ENCODE measurements at places on chromosomes 16 and 17. TPM values are rescaled to one million over a fixed set of nuclear protein-coding genes. Genes with fewer than 3 reads are reported as not detected.

DNA sequence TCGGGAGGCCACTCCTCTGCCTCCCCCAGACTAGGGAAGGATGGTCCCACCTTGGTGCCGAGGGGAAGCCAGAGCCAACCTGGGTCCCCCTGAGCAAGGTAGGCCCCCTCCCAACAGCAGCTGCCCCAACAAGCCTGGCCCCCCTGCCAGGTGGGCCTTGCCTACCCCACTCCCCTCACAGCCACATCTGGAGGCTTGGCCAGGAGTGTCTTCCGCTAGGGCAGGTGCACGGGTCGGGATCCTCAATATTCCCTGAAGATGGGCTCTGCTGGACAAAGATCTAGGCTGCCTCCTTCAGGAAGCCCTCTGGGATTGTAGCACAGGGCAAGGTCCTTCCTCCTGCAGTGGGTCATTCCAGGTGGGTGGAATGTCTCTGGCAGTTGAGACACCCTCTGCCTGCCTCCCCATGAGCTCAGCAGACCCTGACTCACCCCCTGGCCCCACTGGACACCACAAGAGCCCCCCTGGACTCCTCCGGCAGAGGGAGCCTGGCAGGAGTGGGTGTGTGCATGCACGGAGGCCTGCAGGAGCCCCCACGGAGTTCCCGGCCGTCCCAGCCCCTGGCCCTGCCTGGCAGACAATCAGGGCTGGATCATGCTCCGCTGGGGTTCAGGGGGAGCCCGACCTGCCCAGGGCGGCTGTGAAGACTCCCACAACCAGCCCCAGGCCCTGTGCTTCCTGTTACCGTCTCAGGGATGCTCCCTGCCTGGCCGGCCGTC, 435 bp downstream of the C1QTNF8 start:
- no peaks in the 10 kb centered on the region for H3K36me3 ChIP-seq
- no peaks in the 10 kb centered on the region for H3K4me1 ChIP-seq
- no peaks in the 10 kb centered on the region for H3K27me3 ChIP-seq
- H3K27ac ChIP-seq, result no peak overlapping the region

DNA sequence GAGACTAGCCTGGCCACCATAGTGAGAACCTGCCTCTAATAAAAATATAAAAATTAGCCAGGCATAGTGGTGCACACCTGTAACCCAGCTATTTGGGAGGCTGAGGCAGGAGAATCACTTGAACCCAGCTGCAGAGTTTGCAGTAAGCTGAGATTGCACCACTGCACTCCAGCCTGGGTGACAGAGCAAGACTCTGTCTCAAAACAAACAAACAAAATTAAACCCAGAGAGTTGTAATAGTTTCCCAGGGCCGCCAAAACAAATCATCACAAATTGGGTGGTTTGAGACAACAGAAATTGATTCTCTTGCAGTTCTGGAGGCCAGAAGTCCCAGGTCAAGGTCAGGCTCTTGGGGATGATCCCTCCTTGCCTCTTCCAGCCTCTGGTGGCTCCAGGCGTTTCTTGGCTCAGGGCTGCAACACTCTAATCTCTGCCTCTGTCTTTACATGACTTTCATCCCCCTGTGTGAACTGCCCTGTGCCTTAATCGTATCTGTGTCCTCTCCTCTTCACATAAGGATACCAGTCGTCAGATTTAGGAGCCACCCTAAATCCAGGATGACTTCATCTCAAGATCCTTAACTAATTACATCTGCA, 100.3 kb upstream of the NOL11 start:
- no peaks in the 10 kb centered on the region for H3K27me3 ChIP-seq
- DNase-seq, result no peak
- H3K27ac ChIP-seq, result no peak overlapping the region
- H3K36me3 ChIP-seq, result no peaks in the 10 kb centered on the region

- peaks cover 29% of the 10 kb centered on the region for H3K4me1 ChIP-seq
- no peaks in the 10 kb centered on the region for H3K27me3 ChIP-seq
- peak overlapping the region; percentile 25 for H3K27ac ChIP-seq
Measured at GRCh38 chr16:78242239-78242630, 142.8 kb downstream of the WWOX start.

GRCh38 chr17:951325-952132, 28.0 kb downstream of the NXN start:
- no peaks in the 10 kb centered on the region for H3K27me3 ChIP-seq
- H3K36me3 ChIP-seq, result no peaks in the 10 kb centered on the region
- peak; percentile 80 for DNase-seq
- no peak overlapping the region for H3K4me3 ChIP-seq
- peaks cover 25% of the 10 kb centered on the region for H3K4me1 ChIP-seq
- peak overlapping the region; percentile 76 for H3K27ac ChIP-seq

GRCh38 chr17:73519011-73519410, 125.2 kb downstream of the SDK2 start:
- no peaks in the 10 kb centered on the region for H3K27me3 ChIP-seq
- no peaks in the 10 kb centered on the region for H3K36me3 ChIP-seq
- no peak overlapping the region for H3K27ac ChIP-seq
- no peak for DNase-seq
- H3K4me3 ChIP-seq, result no peak overlapping the region

DNA sequence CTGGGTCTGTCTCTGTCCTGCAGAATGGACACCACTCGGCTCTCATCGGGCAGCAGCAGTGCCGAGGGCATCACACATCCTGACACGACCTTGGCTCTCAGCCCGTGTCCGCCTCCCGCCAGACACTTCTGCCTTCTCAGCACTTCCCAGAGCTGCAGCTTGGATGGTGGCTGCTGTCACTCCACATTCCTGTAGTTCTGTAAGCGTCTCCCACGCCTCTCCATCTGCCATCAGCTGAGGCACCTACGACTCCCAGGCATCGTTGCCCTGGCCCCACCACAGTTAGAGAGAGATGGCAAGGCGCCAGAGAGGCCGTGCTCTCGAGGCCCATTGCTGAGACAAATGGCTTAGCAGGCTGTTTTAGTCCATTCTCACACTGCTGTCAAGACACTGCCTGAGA, 195.9 kb upstream of the CHMP6 start:
- no peaks in the 10 kb centered on the region for H3K27me3 ChIP-seq
- no peak overlapping the region for H3K4me3 ChIP-seq
- H3K36me3 ChIP-seq, result no peaks in the 10 kb centered on the region
- H3K4me1 ChIP-seq, result no peaks in the 10 kb centered on the region
- no peak overlapping the region for H3K27ac ChIP-seq

- H3K4me3 ChIP-seq, result no peak overlapping the region
- DNase-seq, result no peak
- peaks cover 50% of the 10 kb centered on the region for H3K36me3 ChIP-seq
- H3K27me3 ChIP-seq, result no peaks in the 10 kb centered on the region
- peaks cover 9% of the 10 kb centered on the region for H3K4me1 ChIP-seq
Measured at GRCh38 chr17:78399028-78399692, 20.7 kb downstream of the PGS1 start.

GRCh38 chr17:47653442-47653841, 3.7 kb downstream of the KPNB1 start:
- DNase-seq, result no peak
- H3K4me1 ChIP-seq, result peaks cover 8% of the 10 kb centered on the region
- no peak overlapping the region for H3K27ac ChIP-seq
- H3K27me3 ChIP-seq, result no peaks in the 10 kb centered on the region
- H3K36me3 ChIP-seq, result peaks cover 52% of the 10 kb centered on the region
- H3K4me3 ChIP-seq, result no peak overlapping the region

GRCh38 chr17:41588126-41588810, 1.6 kb upstream of the KRT14 start:
- no peak overlapping the region for H3K4me3 ChIP-seq
- DNase-seq, result no peak
- no peaks in the 10 kb centered on the region for H3K36me3 ChIP-seq
- H3K27ac ChIP-seq, result no peak overlapping the region
- no peaks in the 10 kb centered on the region for H3K4me1 ChIP-seq

GRCh38 chr16:27202923-27203506, 311 bp upstream of the KDM8 start:
- peak overlapping the region; percentile 96 for H3K27ac ChIP-seq
- H3K4me3 ChIP-seq, result peak overlapping the region; percentile 56
- peak; percentile 91 for DNase-seq
- H3K27me3 ChIP-seq, result no peaks in the 10 kb centered on the region

- peak overlapping the region; percentile 98 for H3K27ac ChIP-seq
- no peaks in the 10 kb centered on the region for H3K36me3 ChIP-seq
- H3K27me3 ChIP-seq, result no peaks in the 10 kb centered on the region
- peak; percentile 80 for DNase-seq
Measured at GRCh38 chr16:4372578-4373355, 1.1 kb downstream of the VASN start.

DNA sequence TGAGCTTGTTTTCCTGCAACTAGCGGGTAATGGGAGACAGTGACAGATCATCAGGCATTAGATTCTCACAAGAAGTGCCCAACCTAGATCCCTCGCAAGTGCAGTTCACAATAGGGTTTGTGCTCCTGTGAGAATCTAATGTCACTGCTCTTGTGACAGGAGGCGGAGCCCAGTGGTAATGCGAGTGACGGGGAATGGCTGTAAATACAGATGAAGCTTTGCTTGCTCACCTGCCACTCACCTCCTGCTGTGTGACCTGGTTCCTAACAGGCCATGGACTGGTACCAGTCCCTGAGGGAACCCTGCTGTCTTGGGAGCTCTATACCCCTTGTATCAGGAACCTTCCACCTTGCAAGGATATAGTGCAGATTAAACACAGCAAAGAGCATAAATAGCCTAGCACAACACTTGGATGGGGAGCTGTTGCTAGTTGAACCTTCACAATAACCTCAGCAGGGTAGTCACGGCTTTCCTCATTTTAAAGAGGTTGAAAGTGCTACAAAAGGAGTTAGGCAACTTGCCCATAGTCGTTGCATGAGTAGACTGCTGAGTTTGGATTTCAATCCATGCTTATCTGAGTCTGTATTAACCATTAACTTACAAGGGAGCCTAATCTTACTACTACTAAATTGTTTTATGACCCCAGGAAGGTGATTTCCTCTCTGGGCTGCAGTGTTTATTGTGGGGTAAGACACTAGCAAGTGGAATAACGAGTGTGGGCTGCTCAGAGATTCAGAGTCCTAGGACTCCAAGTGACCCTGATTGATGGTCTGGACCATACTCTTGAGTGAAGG, 156.6 kb upstream of the ZFHX3 start:
- peak overlapping the region; percentile 40 for H3K27ac ChIP-seq
- H3K4me1 ChIP-seq, result peaks cover 29% of the 10 kb centered on the region
- peak; percentile 56 for DNase-seq
- H3K36me3 ChIP-seq, result no peaks in the 10 kb centered on the region
- H3K27me3 ChIP-seq, result no peaks in the 10 kb centered on the region

- H3K4me3 ChIP-seq, result no peak overlapping the region
- no peak for DNase-seq
- no peaks in the 10 kb centered on the region for H3K4me1 ChIP-seq
- no peaks in the 10 kb centered on the region for H3K27me3 ChIP-seq
Measured at GRCh38 chr17:58224315-58224714, 5.3 kb upstream of the MKS1 start.

- H3K27me3 ChIP-seq, result no peaks in the 10 kb centered on the region
- H3K4me1 ChIP-seq, result no peaks in the 10 kb centered on the region
- no peaks in the 10 kb centered on the region for H3K36me3 ChIP-seq
- no peak overlapping the region for H3K27ac ChIP-seq
Measured at GRCh38 chr16:52781005-52781630, 234.2 kb upstream of the TOX3 start.

- H3K27me3 ChIP-seq, result no peaks in the 10 kb centered on the region
- DNase-seq, result no peak
- no peak overlapping the region for H3K27ac ChIP-seq
Measured at GRCh38 chr16:794091-794822, 5.8 kb downstream of the CHTF18 start.

EFCAB3 gene
- total RNA-seq, result not detected

KLHL10 gene
- not detected for total RNA-seq

CACNG5 gene
- not detected for total RNA-seq

TERB1 gene
- total RNA-seq, result not detected

CLDN7 gene
- total RNA-seq, result 108 TPM

DNAH9 gene
- total RNA-seq, result under 0.01 TPM

FBRS gene
- total RNA-seq, result 35.6 TPM

C16orf96 gene
- total RNA-seq, result 0.88 TPM

HS3ST4 gene
- total RNA-seq, result 0.11 TPM

MATCAP1 gene
- total RNA-seq, result 35.0 TPM

PLXDC1 gene
- total RNA-seq, result 1.8 TPM
